Left renal pelvis (tissue), 4 donors: ENCODE measurements at places on chromosomes 11 and 22. TPM values are rescaled to one million over a fixed set of nuclear protein-coding genes. Genes with fewer than 3 reads are reported as not detected.

APOC3 gene
- 10.8 TPM for polyA plus RNA-seq

IFTAP gene
- 47.7 TPM for polyA plus RNA-seq

TESMIN gene
- 15.6 TPM for polyA plus RNA-seq

IL17REL gene
- polyA plus RNA-seq = not detected

PDGFB gene
- polyA plus RNA-seq = 8.3 TPM

ATXN10 gene
- 250 TPM for polyA plus RNA-seq

MRGPRX4 gene
- polyA plus RNA-seq = not detected

GRAP2 gene
- polyA plus RNA-seq = 1.1 TPM

SHANK2 gene
- polyA plus RNA-seq = 36.6 TPM

ME3 gene
- polyA plus RNA-seq = 28.0 TPM
